ENCODE measurements at places on chromosomes 7 and 10. TPM values are rescaled to one million over a fixed set of nuclear protein-coding genes. Genes with fewer than 3 reads are reported as not detected.
A peak's percentile ranks its signal among the peaks of the same experiment; 100 is the strongest.

Gene GIMAP2
- 8.1 TPM for total RNA-seq

Gene GPR37
- 1.1 TPM for total RNA-seq

Gene MEST
- 61.4 TPM for total RNA-seq

Gene PNLIPRP3
- total RNA-seq: not detected

Gene TAX1BP1
- total RNA-seq: 115 TPM

Gene PTER
- total RNA-seq: 28.7 TPM

Gene ZWINT
- 32.5 TPM for total RNA-seq

GRCh38 chr10:43679509-43679908 is 30.8 kb upstream of the ZNF32 start:
- no peak for DNase-seq

DNA sequence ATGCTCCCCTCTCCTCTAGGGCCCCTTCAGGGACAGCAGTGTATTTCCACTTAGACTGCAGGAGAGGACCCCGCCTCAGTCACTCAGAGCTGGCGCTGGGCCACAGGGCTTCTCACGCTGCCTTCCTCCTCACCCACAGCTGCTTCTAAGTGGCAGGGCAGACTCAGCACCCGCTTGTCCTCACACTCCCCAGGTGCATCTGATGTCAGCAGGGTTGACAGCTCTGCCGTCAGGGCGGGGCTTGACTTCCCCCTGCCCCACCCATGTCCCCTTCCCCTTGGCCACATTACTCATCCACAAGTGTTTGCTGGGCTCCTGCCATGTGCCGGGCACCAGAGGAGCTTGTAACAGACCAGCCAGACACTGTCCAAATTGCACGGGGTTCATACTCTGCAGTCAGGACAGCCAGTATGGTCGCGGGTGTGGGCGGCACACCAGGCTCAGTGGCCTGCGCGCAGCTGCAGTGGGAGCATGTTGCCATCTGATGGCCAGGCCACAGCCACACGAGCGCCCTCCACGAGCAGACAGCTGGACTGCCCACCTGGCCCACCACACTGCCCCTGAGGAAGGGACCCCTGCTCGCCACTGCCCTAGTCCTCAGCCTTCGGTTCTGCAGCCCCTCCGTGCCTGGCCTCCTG is 29.3 kb upstream of the TTYH3 start:
- no peak for DNase-seq

- DNase-seq: no peak
These were observed 5.7 kb downstream of the OSBPL3 start for GRCh38 chr7:24974026-24974832.

DNA sequence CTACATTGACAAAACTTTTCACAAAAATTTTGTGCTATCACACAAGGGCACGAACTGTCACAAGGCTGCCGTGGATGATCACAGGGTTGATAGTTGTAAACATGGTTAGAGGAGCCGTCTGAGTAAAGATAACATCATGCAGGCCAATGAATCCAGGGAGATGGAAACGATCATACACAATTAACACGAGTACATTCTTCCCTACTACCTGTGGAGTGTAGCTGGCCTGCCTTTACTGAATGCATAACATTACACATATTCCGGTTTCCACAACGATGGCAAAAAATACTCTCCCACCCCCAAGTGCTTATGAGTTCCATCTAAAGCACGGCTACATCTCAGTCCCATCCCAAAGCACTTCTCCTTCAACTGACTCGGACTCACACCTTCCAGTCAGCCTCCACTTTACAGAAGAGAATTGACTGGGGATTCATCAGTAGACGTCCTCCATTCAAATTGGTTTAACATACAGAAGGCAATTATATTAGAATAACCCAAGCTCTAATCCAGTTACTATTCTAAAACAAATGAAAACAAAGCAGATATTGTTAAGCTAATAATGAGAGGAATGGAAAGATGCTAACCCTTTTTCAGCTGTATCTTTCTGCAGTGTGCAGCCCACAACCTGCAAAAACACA is 69.0 kb downstream of the EZH2 start:
- DNase-seq: no peak

- no peak for DNase-seq
These were observed 191.8 kb upstream of the AOAH start for GRCh38 chr7:36916116-36916515.

- peak; percentile 51 for DNase-seq
These were observed 82.0 kb downstream of the FOXL3 start for GRCh38 chr7:371779-372545.

GRCh38 chr7:112431803-112432202 is 18.5 kb upstream of the IFRD1 start:
- no peak for DNase-seq

DNA sequence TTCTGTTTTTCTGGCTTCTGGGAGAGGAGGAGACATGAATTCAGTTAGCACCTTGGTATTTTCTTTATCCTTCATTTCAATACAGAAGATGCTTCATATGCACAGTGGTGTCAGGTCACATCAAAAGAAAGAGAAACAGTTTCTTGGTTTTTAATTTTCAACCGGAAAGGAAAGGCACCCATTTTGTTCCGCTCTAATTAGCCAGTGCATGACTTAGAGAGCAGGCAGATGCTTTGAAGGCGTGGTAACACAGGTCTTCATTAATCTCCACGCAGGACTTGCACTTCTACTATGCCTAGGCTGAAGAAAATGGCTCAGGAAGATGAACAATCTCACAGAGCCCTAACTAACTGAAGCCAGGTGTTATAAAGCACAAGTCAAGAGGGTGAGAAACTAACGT is 70.4 kb upstream of the ATRNL1 start:
- no peak for DNase-seq

DNA sequence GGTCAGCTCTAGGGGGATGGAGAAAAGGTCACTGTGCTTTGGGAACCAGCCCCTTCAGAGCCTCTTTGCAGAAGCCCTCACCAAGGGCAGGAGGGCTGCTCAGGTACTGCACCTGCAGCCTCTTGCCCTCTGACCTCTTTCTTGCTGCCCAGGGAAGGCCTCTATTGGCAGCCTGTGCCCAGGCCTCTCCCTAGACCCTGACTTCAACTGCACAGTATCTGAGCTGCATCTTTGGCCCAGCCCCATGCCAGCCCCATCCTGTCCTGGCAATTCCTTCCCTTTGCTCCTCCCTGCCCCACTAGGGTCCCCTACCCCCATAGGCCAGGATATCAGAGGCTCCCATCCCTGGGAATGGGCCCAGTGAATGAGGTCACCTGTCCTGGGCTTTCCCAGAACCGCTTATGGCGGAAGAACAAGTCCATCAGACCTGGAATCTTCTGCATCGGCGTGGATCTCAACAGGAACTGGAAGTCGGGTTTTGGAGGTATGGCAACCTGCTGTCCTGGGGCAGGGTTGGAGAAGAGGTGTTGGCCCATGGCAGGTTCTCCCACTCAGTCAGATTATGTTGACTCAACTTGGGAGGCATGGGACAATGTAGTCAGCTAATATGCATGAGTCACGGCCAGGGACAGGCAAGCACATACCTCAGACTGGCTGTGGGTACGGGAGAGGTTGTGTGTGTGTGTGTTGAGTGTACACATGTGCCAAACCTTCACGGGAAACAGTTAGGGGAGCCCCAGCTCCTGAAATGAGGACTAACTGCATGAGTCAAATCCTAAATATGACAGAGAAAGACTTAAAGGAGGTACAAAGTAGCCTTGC is 17.1 kb upstream of the CPA1 start:
- DNase-seq: no peak

GRCh38 chr10:23945845-23946244 is 263.1 kb upstream of the KIAA1217 start:
- DNase-seq: no peak

All from mucosa of descending colon (tissue), 3 donors.